ENCODE measurements at places on chromosomes 11 and 22.
A peak's percentile ranks its signal among the peaks of the same experiment; 100 is the strongest.

DNA sequence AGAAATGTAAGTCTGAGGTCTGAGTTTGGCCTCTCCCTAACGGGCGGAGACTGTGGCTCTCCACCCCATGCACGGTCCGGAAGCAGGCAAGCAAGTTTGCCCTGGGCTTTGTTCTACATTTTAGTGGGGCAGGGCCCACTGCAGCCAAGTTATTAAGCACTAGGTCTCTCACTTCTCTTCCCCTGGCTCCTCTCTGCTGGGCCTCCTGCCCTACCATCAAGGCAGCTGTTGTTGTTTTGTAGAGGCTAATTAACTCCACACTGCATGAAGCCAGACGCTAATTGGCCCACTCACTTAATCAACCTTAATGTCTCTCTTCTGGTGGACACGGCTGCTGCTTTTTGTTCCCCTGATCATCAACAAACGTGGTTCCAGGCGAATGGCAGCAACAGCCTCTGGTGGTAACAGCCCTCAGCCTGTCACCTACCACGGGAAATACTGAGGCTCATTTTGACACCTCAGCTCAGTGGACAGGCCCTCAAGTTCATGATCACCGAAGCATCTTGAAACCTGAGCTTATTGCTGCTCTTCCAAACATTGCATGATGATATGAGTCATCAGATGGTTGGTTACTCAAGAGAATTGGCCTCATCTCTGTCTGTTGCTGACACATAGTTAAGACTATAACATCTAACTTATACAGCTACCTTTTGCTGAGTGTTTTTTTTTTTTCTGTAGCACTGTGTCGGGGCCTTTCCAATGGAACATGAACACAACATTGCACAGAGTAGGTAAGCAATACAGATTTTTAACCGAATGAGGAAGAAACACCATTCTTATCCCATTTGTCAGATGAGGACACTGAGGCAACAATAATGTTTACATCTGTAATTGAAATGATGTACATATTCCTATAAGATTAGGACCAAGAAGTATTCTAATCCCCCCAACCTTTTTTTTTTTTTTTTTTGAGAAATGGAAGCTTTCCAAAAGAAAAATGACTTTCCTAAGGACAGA lies 20.8 kb upstream of the LMO2 start:
- peak; percentile 93 for DNase-seq

DNA sequence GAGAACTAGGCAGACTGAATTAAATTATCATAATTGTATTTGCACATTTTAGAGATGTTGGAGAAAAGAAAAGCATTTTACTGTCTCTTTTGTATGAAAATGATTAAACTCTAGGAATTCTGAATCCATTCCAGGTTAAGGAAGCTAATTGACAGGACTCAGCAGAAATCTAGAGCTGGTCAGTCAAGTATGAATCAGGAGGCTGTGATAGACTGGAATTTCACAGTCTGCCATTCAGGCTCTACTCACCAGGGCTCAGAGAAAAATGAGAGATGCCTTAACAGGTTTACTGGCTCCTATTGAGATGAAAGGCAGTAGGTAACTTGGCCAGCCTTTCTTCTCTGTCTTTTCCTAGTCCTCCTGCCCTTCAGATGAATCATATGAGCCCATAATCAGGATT lies 693.9 kb upstream of the CHORDC1 start:
- DNase-seq, result no peak

DNA sequence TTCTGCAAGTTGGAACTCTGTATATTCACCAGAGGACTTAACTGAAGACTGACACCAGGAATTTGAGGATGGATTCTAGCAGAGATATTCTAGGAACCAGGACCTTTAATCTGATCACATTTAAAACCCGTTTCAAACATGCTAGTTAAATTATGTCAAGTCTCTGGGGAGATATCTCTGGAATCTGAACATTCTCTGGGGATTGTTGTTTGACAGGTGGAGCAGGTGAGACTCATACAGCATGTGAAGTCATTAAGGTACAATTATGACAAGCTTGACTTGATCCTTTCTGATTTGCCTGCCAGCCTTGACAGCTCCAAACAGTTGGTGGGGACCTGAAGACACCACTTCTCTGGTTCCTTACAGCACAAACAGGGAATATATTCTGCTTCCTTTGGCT lies 100.3 kb downstream of the FAT3 start:
- DNase-seq, result no peak

DNA sequence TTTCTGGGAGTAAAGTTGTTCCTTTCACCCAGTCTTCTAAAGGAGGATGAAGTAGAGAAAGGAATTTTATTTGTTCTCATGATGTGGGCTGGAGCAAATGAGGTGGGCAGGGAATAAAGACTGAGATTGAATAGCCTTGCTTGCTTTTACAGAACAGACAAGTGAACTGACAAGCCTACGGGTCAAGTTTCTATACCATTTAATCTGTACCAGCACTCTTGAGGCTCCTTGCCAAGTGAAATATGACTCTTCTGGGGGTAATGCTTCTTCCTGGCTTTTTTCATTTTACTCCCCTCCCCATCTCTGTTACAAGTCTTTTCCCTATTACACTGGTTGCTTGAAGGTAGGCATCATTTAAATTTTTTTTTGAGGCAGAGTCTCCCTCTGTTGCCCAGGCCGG lies 54.8 kb downstream of the CSTPP1 start:
- peak; percentile 23 for DNase-seq

DNA sequence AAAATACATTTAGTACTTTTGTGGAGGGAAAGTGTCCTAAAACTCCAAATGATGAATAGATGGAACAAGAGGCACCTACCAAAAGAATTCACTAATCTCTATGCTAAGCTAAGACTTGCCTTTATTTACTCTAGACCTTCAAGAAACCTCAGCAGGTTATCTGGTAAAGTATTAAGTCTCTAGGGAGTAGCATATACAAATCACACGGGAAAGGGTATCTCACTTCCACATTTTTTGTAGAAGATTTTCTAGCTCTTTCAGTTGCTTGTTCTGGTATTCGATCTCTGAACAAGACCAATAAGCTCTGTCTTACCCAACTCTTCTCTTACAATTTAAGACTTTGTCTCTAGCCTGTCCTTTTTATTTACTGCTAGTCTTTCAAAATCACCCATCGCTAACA lies 18.1 kb upstream of the CADM1 start:
- no peak for DNase-seq

DNA sequence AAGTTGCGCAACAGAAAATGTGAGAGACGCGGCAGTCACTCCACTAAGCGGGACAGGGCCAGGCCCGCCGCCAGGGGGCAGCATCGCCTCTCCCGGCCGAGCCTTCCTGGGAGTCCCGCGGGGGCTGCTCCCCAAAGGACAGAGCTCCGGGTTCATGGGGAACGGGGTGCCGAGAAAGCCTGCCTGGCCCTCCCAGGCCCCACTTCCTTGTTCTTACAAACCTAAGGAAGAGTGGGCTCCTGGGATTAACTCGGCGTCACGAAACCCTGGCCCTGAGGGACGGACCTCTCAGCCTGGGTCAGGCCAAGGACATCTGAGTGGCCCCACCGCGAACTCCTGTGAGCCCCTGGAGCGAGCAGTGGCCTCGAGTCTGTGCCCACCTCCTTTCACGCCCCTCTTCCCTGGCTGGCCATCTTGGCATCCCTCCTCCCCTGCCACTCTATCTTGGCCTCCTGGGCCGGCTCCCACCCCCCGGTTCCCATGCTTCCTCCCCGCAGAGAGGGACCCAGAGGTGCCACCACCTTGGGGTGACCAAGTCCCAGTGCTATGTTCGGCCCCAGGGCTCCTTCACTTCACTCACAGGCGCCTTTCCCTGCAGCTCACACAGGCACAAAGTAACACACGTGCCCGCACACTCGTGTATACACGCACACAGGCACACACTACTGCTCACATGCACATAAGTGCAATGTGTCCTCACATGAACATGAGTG lies 99.9 kb upstream of the FGF3 start:
- peak; percentile 44 for DNase-seq

DNA sequence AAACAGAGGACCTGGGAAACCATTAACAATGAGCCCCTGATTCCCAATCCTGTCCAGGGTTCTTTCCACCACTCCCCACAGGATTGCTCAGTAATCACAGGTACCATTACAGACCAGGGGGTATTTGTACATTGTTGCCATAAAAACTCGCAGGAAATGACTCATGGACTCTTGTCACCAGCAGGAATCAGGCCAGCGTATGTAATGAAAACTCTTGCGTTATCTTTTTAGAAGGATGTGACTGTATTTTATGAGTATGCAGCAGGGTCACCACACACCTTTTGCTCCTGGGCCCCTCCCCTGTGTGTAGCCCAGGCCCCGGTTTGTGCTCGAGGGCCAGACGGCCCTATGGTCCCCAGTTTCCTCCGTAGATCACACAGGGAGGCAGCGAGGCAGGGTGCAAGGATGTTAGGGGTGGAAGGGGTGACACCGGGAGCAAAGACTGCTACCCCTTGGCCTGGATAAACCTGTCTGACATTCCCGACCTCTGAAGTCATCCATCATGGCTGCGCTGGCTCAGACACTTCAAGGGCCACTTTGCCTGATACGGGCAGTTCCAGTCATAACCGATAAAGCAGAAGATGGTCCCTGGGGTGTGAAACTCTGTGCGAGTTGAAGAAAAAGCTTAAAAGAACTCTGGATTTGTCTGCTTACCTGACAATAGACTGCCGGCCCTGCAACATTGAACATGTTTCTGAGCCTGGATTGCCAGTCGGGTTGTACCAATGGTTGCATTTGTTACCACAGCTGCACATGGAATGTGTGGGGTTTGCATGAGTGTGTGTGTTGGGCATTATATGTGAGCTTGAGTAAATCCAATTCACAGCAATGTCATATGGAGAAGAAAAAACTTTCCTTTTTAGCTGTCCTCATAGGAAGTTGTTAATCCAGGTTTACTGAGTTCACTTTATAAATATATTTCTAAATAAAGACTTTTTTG lies 56.9 kb downstream of the MICAL2 start:
- peak; percentile 93 for DNase-seq

GRCh38 chr11:66072518-66072917 lies 2.4 kb downstream of the PACS1 start:
- no peak for DNase-seq

All from fibroblast of skin of right quadriceps (primary cell).